MV-4-11 (cell line): ENCODE measurements at places on chromosomes 6 and 20.

- no peak for DNase-seq
Observed at GRCh38 chr6:42131531-42131930, 10.9 kb downstream of the C6orf132 start.

- DNase-seq, result no peak
Observed at GRCh38 chr20:42923348-42923918, 266.3 kb downstream of the PTPRT start.

DNA sequence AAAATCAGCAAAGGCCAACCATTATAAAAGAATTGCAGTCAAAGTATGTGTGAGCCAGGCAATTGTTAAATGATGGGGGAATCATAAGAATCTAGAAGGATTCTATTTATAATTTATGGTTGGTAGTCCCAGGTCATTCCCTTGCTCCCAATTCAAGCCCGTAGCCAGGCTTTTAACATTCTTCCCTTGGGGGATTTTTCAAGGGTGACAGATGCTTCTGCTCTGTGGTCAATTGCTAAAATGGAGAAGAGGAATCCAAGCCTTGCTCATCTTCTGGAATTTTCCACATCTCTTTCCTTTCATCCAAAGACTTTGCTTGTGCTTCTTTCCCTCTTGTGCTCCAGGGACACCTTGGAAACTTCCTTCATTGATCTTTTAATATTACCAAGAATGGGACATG lies 18.0 kb upstream of the BCAS1 start:
- DNase-seq, result no peak

GRCh38 chr6:12030993-12031550 lies 19.0 kb downstream of the HIVEP1 start:
- no peak for DNase-seq

GRCh38 chr6:99912657-99913056 lies 81.4 kb downstream of the MCHR2 start:
- no peak for DNase-seq

DNA sequence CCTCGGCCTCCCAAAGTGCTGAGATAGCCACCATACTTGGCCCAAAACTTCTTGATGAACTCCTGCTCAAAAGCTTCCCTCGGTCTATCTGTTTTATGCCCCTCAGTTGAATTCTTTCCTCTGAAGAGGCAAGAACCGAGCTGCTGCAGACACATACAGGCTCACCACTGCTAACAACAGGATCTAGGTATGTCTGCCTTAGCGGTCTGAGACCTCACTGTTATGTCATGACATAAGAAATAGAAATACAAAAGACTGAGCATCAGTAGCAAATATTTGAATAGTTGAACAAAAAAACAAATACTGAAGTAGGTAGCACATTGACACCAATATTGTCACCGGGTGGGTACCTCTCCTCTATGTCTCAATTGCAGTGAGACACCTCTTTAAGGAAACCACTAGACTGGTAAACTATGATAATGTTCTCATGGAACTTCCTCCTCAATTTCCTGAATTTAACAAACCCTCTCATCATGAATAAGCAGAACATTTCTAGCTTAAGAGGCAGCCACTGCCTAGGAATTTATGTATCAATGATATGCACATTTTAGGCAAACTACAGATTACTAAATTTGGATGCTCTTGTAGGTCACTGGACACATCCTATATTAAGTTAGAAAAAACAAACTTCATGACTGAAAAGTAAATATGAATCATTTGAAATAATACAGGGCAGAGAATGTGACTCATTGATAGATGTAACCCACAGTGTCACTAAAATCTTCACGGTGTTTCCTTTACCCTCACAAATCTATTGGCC lies 9.4 kb upstream of the STXBP5 start:
- DNase-seq, result no peak

- no peak for DNase-seq
Observed at GRCh38 chr20:8749101-8749500, 319.8 kb upstream of the PLCB4 start.

DNA sequence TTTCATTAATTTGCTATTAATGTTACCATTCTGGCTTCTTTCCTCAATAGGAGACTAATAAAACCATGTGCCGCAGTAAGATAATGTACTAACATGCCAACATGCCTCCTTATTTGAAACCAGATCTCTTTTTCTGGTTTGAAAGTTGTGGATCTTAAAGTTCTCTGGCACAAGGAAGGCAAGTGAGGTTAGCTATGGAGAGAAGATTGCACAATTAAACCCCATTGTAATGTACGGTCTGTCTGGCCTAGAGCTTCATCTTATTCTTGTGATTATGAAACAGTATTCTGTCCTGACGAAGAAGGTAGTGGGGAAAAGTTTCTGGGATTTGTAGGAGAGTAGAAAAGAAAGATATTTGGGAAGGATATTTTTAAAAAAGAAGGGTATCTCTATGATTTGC lies 68.4 kb downstream of the EYA4 start:
- no peak for DNase-seq

- peak; percentile 7 for DNase-seq
Observed at GRCh38 chr6:75755704-75756103, 6.7 kb downstream of the MYO6 start.

DNA sequence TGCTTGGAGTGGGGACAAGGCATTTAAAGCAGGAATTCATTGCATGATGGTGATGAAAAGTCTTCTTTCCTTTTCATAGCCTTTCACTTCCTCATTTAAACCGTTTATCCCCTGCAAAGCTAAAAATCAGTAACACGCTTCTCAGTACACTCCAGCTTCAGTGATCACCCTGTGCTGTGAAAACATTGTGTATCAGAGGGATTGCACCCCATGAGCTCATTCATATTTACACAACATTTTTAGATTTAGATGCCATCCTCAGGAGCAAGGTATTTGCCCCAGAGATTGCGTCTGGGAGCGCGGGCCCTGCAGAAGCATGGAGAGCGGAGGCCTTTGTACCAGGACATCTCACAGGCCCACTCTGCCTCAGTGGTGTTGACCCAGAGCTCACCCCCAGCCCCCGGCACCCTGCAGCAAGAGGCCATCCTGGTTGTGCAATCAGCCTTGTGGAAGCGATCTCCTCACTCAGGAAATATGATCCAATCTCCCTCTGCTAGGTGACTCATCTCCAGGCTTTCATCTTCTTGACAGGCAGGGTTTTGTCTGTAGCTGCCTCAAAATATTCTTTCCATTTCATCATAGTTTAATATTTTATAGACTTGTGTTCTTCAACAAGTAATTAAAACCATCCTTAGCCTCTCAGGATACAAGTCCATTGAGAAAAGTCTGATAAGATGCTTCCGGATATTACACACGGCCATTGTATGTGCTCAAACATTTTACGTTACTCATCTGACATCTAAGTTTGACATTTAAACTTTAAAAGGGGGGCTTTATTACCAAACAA lies 38.9 kb upstream of the THBS2 start:
- peak; percentile 96 for DNase-seq

- no peak for DNase-seq
Observed at GRCh38 chr6:107715550-107716321, 108.4 kb downstream of the SCML4 start.

DNA sequence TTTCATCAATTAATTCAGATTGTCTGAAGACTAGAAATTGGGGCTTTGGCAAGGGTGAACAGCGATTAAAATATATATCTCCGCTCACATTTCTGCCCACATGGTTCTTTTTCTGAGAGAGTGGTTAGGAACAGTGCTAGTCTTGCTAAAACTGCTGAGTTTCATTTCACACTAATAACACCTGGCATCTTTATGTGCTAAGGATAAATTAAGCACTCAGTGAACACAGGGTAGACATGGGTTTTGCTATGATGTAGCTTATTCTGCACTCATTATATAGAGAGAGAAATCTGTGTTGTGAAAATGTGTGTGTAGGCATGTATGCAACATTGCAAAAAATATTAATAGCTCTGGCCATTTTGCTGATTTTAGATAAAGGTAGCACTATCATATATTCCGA lies 623.4 kb upstream of the FLRT3 start:
- no peak for DNase-seq

GRCh38 chr6:111989743-111990142 lies 64.2 kb upstream of the CCN6 start:
- DNase-seq, result no peak

GRCh38 chr6:114844359-114844758 lies 501.5 kb upstream of the HS3ST5 start:
- no peak for DNase-seq

- DNase-seq, result no peak
Observed at GRCh38 chr20:32397567-32398084, 39.5 kb downstream of the ASXL1 start.

GRCh38 chr6:161058741-161059140 lies 67.2 kb downstream of the MAP3K4 start:
- DNase-seq, result no peak

DNA sequence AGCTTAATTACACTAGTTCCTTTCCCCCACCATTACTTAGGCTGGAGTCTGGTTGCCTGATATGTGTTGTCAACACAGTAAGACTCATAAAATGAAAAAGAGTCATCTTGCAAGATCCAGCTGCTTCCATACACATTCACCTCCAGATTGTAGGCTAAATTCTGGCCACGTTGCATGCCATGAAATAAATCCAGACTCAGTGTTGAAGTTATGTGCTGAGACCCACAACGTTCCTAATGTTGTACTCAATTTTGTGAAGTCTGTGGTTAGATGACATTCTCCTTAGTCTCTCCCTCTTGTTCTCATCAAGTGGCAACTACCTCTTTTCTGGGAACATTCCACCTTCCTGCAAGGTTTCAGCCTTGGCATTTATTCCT lies 212.3 kb downstream of the LMBRD1 start:
- DNase-seq, result no peak

- DNase-seq, result no peak
Observed at GRCh38 chr20:877814-878213, 38.3 kb downstream of the ANGPT4 start.

DNA sequence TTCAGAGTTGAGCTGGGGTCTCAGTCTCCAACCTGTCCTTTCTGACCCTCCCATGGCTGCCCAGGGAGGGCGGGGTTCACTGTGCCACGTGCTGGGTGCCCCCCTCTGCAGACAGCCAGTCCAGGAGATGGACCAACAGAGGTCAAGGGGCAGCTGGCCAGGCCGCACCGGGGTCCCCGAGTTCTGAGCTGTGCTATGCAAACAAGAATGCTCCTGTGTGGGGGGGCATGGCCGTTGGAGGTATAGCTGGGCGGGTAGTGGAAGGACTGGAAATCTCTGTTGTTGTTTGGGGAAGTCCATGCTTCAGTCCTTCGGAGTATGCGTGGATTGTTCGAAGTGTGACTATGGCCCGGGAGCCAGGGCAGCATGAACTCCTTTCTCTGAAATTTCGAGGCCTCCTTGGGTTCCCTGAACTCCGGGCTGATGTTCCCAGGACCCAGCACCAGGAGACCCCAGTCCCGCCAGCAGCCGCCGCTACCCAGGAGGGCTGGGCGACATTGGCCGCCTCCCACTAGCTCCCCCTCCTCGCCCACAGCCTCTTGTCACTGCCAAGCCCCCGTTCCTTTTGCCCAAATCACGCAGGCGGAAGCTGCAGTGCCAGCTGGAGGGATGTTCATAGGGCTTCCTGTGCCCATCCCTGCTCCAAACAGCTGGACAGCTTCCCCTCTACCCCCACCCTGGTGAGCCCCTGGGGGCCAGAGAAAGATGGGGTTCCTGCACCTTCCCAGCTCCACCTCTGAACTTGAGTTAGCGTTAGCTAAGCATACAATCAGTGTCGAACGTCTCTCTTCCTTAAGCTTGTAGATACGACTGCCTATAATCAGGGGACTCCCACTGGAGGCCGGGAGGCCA lies 126.6 kb downstream of the TAF4 start:
- no peak for DNase-seq

GRCh38 chr6:22965889-22966288 lies 396.5 kb downstream of the HDGFL1 start:
- no peak for DNase-seq

DNA sequence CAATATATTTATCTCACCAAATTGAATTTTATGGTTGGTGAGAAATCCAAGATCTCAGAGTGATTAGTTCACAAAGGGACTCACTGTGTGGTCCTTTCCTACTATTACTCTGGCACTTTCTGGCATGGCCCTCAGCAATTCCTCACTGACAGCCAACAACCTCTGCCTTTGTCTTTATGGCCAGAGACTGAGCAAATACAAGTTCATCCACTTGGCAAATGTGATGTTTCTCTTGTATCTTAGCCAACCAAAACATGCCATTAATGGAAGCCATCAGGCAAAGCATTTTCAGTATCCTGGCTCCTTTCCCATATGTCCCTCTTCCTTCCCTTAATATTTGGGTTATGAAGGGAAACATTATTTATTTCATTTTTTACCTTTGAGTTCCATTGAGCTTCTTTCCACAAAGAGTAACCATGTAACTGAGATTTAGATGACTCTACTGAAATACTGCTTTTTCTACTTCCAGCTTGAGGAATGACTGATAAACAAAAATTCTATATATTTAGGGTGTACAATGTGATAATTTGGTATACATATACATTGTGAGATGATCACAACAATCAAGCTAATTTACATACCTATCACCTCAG lies 30.8 kb upstream of the SMLR1 start:
- DNase-seq, result no peak

DNA sequence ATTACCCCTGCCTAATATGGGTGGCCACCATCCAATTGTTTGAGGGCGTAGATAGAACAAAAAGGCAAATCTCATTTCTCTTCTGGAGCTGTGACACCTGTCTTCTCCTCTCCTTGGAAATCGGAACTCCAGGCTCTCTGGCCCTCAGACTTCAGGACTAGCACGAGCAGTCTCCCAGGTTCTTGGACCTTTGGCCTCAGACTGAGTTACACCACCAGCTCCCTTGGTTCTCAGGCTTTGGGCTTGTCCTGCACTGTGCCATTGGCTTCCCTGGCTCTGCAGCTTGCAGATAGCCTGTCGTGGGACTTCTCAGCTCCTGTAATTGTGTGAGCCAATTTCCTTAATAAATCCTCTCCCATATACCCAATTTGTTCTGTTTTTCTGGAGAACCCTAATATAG lies 34.3 kb downstream of the ATRN start:
- DNase-seq, result no peak

DNA sequence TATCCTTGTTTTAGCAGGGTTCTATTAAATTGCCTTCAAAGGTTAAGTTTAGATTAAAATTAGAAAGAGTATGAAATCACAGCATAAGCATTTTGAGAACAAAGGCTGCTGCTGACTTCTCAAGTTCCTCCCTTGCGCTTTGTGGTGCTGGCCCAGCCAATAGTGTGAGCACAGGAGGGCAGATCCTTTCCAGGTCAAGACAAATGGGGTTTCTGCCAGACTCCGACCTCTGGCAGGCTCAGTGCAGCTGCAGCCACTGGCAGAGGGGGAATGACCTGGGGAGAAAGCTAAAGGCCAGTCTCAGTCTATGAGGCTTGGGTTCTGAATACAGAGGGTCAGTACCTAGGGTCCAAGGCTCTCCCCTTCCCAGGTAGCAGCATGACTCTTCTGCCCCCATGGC lies 27.0 kb downstream of the CLIC5 start:
- DNase-seq, result no peak

DNA sequence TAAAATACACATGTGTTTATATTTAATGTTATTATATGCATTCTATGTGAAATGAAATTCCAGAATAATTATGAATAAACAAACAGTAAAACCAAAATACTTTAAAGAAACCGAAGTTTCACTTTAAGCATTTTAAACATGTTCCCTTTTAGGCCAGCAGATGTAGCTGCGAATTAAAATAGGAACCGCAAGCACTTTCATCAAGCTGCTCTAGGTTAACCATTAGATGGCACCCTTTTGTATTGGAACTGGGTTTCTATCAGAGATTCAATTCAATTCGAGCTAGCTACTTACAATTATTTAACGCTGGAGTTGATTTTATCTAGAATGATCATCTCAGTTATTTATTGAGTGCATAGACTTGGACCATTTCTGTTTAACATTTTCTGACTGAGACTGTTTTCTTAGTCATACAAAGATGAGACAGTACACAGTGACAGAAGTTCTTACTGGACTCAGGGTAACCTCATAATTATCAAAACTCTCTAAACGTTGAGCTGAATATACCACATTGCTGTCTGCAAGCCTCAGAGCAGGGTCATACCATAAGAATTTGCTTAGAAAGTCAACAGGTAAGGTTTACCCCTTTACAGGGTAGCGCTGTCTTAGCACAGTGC lies 8.5 kb downstream of the TMEM242 start:
- no peak for DNase-seq
